Hippocampal formation (tissue), 2 donors: ENCODE measurements at places on chromosomes 11 and 22.

DNA sequence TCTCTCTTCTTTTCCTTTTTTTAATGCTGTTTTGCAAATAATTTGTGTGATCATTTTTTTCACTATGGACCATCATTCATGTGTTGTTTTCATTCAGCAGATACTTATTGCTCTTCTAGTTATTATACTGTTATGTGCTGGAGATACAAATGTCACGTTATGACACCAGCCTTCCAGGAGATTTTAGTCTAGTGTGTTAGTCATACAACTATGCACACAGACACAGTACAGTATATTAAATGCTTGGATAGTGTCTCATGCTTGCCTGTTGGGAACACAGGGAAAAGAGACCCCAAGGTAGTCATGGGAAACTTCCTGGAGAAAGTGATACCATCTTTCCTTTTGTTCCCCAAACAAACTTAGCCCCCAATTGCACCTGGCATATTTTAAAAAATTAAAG is 116.1 kb downstream of the UVRAG start:
- no peak for DNase-seq

- no peak for DNase-seq
These were observed 236.1 kb downstream of the KCNA4 start for GRCh38 chr11:29780756-29781155.

DNA sequence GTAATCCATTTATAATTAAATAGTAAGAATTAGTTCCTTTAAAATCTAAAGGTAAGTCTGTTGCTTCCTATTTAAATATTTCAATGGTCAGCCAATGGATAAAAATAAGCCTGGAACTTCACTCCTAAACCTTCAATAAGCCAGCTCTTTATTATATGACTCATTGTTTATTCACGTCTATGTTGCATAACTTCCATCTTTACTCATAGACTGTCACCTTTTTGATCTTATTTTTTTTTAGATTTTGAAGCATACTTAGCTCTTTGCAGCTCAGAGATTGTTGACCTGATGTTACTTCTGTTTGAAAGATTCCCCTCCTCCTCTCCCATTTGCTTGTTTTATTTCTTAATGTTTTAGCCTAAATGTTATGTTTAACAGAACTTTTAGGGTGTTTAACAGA is 1571.2 kb upstream of the RAG2 start:
- DNase-seq = no peak

DNA sequence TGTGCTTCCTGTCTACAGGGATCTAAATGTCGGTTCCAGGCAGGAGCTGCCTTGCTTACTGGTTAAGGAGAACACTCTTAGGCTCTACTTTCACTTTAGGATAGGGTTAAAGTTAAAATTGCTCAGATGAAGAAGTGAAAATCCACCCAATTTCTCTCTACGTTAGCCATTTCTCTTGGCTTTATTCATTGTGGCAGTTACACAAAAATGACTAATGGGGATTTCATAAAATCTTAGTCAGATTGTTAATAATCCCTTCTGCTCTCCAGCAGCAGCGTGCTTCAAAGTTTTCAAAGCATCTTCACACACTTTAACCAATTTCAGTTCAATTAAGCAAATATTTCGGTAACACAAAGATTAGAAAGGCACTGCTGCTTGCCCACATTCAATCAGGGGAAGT is 58.4 kb upstream of the RCN1 start:
- no peak for DNase-seq

DNA sequence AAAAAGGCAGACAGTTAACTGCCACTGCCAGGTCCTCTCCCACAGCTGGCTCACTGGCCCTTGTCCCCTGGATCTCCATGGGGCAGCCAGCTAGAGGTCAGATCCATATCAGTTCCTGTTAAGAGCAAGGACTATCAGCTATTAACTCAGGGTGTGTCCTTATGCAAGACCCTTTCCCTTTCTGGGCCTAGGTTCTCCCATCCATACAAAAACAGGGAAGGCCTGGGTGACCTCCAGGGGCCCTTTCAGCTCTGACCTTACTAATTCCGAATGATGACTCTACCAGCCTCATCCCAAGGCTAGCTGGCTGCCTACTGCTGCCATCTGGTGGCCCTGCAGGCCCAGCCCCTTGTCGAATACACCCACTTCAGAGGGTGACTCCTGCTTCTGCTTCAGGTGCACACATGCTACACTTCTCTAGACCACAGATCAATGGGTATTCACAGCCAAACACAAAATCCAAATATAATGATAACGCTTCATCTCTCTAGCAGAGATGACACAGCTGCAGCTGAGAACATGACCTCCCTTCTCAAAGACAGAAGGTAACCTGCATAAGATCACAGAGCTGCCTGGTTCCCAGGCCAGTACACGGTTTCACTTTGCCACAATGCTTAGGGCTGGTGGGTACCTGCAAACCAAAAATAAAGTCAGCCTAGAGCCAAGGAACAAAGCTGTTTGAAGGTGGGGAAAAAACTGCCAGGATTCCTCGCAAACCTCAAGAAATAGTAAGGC is 34.1 kb downstream of the SERGEF start:
- DNase-seq = peak; percentile 12

- DNase-seq = no peak
These were observed 36.0 kb downstream of the IRAG1 start for GRCh38 chr11:10657308-10658271.

- DNase-seq = no peak
These were observed 1.9 kb downstream of the EPS8L2 start for GRCh38 chr11:707817-708420.

- DNase-seq = no peak
These were observed 102.3 kb downstream of the NELL1 start for GRCh38 chr11:20771681-20772080.

DNA sequence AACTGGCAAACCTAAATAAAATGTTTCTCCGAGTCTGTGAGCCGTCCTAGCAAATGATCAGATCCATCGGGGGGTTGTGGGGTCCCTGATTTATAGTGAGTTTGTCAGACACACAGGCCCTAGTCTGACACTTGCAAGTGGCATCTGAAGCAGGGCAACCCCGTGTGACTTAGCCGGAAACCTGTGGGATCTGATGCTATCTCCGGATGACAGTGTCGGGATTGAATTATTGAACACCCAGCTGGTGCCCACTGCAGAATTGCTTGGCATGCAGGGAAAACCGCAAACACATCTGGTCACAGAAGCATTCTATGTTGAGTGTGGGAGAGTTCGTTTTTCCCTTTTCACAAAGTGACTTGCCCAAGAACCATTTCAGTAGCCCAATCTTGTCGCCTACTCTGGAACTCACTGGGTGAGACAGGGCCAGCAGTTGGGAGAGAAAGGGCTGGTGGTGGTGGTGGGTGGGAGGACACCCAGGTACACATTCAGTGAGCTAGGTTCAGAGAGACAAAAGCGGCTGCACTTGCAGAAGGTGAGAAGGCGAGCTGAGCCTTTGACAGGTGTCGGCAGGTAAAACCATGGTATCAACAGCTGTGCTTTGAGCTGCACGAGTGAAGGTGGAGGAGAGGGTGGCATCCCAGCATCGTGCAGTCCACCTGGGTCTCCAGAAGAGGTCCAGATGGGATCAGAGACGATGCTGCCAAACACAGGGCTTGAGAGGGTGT is 33.7 kb upstream of the B3GAT1 start:
- DNase-seq = no peak

DNA sequence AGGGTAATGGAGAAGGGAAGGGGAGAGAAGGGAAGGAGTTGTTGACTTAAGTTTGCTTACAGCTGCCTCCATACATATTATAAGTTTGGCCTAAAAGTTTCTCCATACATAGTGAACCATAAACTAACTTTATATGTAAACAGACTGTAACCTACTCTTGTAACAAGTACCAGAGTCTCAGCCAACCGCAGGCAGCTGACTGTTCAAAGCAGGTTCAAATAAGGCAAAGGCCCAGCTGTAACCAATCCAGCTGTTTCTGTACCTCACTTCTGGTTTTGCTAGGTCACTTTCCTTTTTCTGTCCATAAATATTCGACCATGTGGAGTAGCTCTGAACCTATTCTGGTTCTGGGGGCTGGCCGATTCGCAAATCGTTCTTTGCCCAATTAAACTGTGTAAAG is 591.2 kb downstream of the INSC start:
- DNase-seq = no peak

DNA sequence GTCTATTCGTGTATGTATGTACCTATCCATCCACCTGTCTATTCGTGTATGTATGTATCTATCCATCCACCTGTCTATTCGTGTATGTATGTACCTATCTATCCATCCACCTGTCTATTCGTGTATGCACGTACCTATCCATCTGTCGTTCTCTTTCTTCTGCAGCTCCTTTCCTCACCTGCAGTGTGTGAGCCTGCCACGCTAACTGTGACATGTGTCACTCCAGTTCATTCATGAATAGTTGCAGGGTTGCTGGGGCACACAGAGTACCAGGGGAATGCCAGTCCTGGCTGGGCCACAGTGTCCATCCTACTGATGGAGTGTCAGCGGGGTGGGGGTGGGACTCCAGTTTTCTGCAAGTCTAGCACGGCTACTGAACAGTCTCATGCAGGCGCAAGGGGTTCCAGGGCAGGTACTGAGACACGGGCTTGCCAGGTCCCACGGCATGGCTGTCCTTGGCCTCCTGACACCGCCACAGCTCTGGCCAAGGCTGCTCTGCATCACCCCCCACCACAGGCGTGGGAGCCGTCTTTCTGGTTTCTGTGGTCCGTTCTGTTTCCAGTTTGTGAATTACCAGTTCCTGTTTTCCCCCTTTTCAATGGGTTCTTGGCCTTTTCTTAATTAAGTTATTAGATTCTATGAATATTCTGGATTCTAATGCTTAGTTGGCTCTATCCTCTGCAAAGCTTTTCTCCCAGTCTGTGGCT is 88.8 kb upstream of the CLDN5 start:
- no peak for DNase-seq

- DNase-seq = no peak
These were observed 9.5 kb downstream of the TTC28 start for GRCh38 chr22:28670161-28670560.

GRCh38 chr22:33737662-33738061 is 182.6 kb downstream of the LARGE1 start:
- DNase-seq = no peak

- DNase-seq = no peak
These were observed 5.7 kb upstream of the PVALB start for GRCh38 chr22:36822581-36822980.

GRCh38 chr11:44426119-44426518 is 116.2 kb upstream of the ALX4 start:
- DNase-seq = no peak

DNA sequence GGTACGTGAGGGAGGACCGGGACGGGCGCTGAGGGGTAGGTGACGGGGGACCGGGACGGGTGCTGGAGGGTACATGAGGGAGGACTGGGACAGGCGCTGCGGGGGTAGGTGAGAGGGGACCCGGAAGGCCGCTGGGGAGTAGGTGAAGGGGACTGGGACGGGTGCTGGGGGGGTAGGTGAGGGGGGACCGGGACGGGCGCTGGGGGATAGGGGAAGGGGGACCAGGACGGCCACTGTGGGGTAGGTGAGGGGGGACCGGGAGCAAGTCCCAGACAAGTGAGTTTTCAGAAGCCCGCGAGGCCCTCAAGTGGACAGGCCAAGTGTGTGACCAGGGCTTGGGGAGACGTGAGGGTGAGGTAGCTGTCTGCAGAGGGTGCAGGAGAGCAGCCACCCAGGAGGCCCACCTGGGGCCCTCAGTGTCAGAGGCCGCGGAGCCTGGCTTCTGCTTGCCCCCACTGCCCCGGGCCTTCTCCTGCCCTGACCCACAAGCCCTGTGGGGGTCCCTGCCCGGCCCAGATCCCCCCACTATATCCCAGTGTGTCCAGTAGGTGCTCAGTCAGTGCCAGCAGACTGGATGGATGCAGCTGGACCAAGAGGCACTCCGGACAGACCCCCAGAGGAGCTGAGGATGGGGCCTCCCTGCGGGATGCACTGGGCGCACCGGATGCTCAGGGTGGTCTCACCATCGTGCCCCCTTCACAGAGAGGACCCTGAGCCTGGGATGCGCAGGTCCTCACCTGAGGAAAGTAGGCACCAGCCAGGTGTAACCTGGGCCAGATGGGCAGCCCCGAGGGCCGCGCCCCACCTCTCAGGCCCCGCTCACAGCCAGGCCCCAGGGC is 44.2 kb upstream of the TH start:
- DNase-seq = no peak

GRCh38 chr22:42897960-42898359 is 40.9 kb upstream of the ARFGAP3 start:
- DNase-seq = no peak

- DNase-seq = no peak
These were observed 75.8 kb downstream of the MORC2 start for GRCh38 chr22:30892731-30893221.

DNA sequence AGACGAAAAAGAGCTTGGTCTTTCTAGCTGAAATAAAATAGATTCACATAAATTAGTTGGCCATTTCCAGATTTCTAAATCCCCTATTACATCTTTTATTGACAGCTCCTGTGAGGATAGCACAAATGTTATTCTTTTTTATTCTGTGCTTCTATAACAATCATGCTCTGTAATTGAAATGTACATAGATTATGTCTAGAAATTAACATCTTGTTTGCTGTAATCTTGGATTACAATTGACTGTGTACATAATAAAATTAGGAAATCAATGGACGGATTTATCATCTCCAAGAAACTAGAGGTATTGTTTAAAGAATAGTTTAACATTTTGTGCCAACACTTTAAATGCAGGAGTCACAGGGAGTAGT is 31.2 kb downstream of the IMMP1L start:
- no peak for DNase-seq

DNA sequence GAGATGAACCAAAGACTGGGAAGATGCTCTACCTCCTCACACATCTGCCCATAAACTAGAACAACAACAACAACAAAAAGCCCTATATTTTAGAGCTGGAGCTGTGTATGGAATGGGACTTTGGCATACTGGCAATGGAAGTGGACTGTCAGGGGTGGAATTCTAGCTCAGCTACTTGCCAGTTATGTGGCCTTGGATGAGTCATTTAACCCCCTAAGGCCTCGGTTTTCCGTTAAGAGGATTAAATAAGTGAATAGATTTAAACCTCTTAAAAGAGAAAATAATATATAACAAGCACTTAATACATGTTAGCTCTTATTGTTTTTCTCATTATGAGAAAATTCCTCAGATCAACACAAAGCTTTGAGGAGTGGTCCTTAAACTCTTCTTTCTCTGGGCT is 195.0 kb downstream of the KIF18A start:
- no peak for DNase-seq

GRCh38 chr22:23222793-23223568 is 42.7 kb downstream of the BCR start:
- DNase-seq = no peak

DNA sequence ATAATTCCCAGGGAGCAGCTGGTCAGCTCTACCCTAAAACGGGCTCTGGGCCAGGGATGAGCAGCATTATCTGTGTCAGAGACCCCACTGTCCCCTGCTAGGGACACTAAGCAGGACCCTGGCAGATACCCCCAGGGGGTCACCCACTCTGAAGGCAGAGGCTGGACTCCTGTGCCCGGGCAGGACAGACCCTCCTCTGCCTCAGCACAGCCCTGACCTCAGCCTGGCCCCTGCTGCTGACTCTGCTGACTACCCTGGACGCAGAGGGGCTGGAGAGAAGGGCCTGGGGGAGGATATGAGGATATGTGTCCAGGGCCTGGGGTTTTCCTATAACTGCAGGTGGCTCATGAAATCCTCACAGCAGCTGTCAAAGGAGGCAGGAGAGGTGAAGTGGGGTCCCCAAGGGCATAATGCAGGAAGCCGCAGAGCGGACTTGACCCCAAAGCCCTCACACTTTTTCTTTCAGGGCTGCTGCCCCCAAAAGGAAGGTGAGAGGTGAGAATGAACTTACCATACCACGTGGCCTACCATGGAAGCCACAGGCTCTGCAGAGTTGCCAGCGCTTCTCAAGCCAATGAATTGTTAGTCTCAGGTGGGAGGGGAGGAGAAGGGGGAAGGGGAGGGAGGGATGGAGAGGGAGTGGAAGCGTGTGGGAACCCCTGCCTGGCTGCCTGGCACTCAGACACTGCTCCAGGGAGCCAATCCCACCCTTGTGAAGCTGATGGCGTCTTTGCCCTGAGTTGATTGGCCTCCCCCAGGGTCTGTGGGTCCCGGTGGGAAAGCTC is 76.7 kb upstream of the WNT11 start:
- DNase-seq = no peak
